Endothelial cell of umbilical vein (primary cell): ENCODE measurements at places on chromosomes 3 and 15. TPM values are rescaled to one million over a fixed set of nuclear protein-coding genes. Genes with fewer than 3 reads are reported as not detected.

Gene SLC12A8
- 0.86 and 0.97 TPM in 2 replicates for total RNA-seq

Gene ATP13A5
- total RNA-seq = not detected in 2 replicates

Gene PXYLP1
- total RNA-seq = 0.88 and 1.7 TPM in 2 replicates

Gene GOLGA6L6
- total RNA-seq = not detected in 2 replicates

Gene GOLGA6L7
- not detected in 2 replicates for total RNA-seq

Gene STRIT1
- not detected in 2 replicates for total RNA-seq

Gene PTH1R
- total RNA-seq = 0.46 and 0.65 TPM in 2 replicates

DNA sequence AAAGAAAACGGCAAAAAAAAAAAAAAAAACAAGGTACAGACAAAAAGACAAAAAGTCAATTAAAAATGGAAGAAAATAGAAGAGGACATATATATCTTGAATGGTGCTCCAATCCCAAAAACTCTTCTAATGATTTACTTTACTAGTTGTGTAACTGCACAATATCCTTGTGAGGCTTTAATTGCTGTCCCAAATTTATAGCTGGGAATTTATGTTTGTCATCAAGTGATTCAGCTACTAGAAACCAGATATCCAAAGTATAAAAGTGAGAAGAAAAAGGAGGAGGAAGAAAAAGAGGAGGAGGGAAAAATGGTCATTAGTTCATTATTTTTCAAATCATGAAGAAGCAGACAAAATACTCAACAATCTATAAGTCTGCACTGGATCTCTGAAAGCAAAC, 150.8 kb upstream of the ARPP21 start:
- H3K4me1 ChIP-seq = no peaks in the 10 kb centered on the region
- no peak overlapping the region for H3K27ac ChIP-seq
- no peak for DNase-seq
- no peak overlapping the region for H3K4me3 ChIP-seq

DNA sequence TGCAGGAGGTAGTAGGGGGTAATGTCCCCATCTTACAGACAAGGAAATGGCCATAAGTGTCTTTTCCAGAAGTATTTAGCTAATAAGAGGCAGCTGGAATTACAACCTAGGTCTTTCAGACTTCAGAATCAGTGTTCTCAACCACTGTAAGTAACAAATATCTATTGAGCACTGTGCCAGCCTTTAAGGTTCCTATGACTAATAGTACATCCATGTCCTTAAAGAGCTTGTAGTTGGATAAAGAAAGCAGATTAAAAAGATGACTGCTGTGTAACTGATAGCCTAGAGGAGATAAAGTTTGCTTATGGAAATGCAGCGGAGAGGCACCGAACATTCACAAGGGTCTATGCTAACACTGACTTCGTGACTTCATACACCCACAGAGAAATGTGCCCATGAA, 136.0 kb downstream of the KCNMB2 start:
- no peak overlapping the region for H3K27ac ChIP-seq
- no peaks in the 10 kb centered on the region for H3K36me3 ChIP-seq
- H3K4me1 ChIP-seq = no peaks in the 10 kb centered on the region
- no peaks in the 10 kb centered on the region for H3K27me3 ChIP-seq

DNA sequence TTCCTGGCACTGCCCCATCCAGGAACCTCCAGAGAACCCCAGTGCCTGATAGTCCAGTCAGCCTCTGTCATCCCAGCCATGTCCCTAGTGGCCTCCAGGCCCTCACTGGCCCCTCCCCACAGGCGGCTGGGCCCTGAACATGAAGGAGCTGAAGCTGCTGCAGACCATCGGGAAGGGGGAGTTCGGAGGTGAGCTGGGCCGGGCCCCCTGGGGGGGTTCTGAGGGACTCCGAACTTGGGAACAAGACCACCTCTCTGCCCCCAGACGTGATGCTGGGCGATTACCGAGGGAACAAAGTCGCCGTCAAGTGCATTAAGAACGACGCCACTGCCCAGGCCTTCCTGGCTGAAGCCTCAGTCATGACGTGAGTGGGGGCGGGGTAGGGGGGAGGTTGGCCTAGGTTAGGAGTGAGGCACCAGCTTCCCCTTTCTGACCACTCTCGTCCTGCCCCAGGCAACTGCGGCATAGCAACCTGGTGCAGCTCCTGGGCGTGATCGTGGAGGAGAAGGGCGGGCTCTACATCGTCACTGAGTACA, 12.0 kb upstream of the LMAN1L start:
- H3K4me1 ChIP-seq = no peaks in the 10 kb centered on the region
- no peak overlapping the region for H3K4me3 ChIP-seq
- no peaks in the 10 kb centered on the region for H3K27me3 ChIP-seq

GRCh38 chr3:2850701-2851100, 259.5 kb downstream of the IL5RA start:
- no peak overlapping the region for H3K4me3 ChIP-seq
- DNase-seq = no peak
- no peak overlapping the region for H3K27ac ChIP-seq
- H3K27me3 ChIP-seq = no peaks in the 10 kb centered on the region

- no peak overlapping the region for H3K4me3 ChIP-seq
- H3K36me3 ChIP-seq = no peaks in the 10 kb centered on the region
- DNase-seq = no peak
- H3K27me3 ChIP-seq = no peaks in the 10 kb centered on the region
- peaks cover 5% of the 10 kb centered on the region for H3K4me1 ChIP-seq
- no peak overlapping the region for H3K27ac ChIP-seq
Measured at GRCh38 chr3:190070622-190071347, 49.9 kb downstream of the P3H2 start.

DNA sequence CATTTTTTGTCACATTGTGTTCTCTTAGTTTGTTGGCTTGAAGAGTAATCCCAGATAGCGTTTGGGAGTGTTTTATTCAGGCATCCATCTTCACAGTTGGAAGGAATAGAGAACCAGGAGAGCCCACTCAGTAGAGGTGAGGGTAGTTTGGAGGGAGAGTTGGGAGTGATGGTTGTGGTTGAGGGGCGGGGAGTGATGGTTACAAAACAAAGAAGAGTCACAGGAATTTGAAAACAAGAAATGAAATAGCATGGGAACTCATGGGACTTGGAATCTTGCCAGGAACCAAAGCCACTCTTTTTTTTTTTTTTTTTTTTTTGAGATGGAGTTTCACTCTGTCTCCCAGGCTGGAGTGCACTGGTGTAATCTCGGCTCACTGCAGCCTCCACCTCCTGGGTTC, 36.3 kb downstream of the DUT start:
- no peak for DNase-seq
- no peak overlapping the region for H3K27ac ChIP-seq
- H3K27me3 ChIP-seq = no peaks in the 10 kb centered on the region
- no peaks in the 10 kb centered on the region for H3K36me3 ChIP-seq
- no peaks in the 10 kb centered on the region for H3K4me1 ChIP-seq
- H3K4me3 ChIP-seq = no peak overlapping the region

DNA sequence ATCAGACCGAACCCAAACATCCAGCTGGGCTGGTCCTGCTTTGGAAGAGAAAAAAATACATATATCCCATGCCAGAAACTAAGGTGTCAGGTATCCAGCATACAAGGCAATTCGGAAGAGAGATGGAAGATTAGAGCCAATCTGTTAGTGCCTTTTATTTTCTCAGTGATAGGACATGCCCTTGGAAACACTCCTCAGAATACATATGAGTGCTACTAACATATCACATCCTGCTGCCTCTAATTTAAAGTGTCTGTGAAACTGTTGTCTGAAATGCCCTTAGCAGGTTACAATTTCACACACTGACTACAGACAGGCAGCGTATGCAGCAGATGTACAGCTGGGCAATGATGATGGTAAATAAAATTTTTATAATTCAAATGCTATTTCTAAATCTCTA, 78.9 kb downstream of the RBPMS2 start:
- H3K27ac ChIP-seq = no peak overlapping the region
- no peak for DNase-seq
- no peaks in the 10 kb centered on the region for H3K36me3 ChIP-seq

- H3K27me3 ChIP-seq = no peaks in the 10 kb centered on the region
- no peak overlapping the region for H3K27ac ChIP-seq
- no peaks in the 10 kb centered on the region for H3K36me3 ChIP-seq
- no peak for DNase-seq
Measured at GRCh38 chr3:52845157-52845556, 10.3 kb upstream of the MUSTN1 start.

DNA sequence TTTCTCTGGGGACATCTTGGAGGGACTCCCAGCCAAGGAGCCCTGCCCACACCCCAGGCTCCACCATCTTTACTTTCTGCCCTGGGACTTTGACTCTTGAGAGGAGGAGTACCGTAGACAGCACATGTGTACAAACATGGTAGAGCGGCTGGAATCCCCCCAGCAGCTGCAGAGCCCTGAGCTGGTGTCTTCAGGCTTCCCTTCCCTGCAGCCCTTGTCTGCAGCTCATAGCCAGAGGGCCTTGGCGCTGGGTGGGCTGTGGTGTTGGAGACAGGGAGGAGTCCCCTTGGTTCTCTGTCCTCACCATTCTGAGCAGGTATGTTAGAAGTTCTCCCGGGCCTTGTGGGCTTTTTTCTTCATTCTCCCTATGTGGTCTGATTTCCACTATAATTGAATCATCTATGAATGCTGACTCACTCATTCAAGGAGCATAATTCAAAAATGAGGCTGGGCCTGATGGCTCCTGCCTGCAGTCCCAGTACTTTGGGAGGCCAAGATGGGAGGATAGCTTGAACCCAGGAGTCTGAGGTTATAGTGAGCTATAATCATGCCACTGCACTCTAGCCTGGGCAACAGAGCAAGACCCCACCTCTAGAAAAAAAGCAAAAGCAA, 97.8 kb upstream of the MEF2A start:
- no peaks in the 10 kb centered on the region for H3K4me1 ChIP-seq
- DNase-seq = no peak
- no peaks in the 10 kb centered on the region for H3K27me3 ChIP-seq
- H3K4me3 ChIP-seq = no peak overlapping the region
- no peaks in the 10 kb centered on the region for H3K36me3 ChIP-seq
- H3K27ac ChIP-seq = no peak overlapping the region

GRCh38 chr3:11371747-11372146, 99.5 kb downstream of the ATG7 start:
- no peak overlapping the region for H3K27ac ChIP-seq
- DNase-seq = no peak
- H3K36me3 ChIP-seq = no peaks in the 10 kb centered on the region

GRCh38 chr15:29612096-29612495, 210.2 kb downstream of the TJP1 start:
- H3K36me3 ChIP-seq = no peaks in the 10 kb centered on the region
- no peak overlapping the region for H3K4me3 ChIP-seq
- peak; percentile 9 for DNase-seq
- H3K27ac ChIP-seq = no peak overlapping the region
- no peaks in the 10 kb centered on the region for H3K27me3 ChIP-seq

DNA sequence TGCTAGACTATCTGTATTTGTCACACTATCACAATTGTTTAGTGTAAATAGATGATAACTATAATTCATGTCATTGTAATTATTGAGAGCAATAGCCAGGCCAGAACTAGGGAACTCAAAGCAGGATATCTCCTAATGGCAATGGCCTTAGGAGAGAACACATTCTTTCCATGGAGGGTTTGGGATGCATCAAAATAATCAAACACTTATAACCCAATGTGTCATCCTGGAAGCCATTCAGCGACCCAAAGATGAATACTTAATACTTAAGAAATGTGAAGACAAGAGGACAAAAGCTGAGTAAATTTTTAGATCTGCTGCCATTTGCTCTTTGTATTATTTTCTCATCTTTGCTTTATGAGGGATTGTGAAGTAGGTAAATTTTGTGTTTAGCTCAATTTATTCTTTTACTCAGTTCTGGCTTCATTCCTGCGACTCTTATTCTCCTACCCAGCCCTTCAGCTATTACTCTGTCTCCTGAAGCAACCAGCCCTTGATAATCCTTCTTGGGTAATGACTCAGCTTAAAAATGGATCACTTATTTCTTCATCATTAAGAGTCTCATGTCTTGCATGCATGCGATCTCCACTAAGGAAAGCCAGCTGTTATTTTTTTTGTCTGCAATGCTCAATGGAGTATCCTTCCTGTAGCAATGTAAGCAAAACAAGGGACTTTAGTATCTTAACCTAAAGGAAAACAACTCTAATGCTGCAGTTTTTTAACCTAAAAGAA, 2.0 kb downstream of the OR4F15 start:
- no peaks in the 10 kb centered on the region for H3K27me3 ChIP-seq
- no peak overlapping the region for H3K27ac ChIP-seq
- no peaks in the 10 kb centered on the region for H3K36me3 ChIP-seq
- no peak overlapping the region for H3K4me3 ChIP-seq
- DNase-seq = no peak

GRCh38 chr15:68411343-68411675, 20.7 kb downstream of the ITGA11 start:
- H3K27me3 ChIP-seq = no peaks in the 10 kb centered on the region
- no peak for DNase-seq
- no peak overlapping the region for H3K4me3 ChIP-seq
- no peaks in the 10 kb centered on the region for H3K36me3 ChIP-seq
- no peaks in the 10 kb centered on the region for H3K4me1 ChIP-seq

- H3K4me1 ChIP-seq = no peaks in the 10 kb centered on the region
- H3K27ac ChIP-seq = no peak overlapping the region
- no peaks in the 10 kb centered on the region for H3K27me3 ChIP-seq
- H3K36me3 ChIP-seq = no peaks in the 10 kb centered on the region
- H3K4me3 ChIP-seq = no peak overlapping the region
- no peak for DNase-seq
Measured at GRCh38 chr3:14513566-14514322, 26.4 kb downstream of the GRIP2 start.

DNA sequence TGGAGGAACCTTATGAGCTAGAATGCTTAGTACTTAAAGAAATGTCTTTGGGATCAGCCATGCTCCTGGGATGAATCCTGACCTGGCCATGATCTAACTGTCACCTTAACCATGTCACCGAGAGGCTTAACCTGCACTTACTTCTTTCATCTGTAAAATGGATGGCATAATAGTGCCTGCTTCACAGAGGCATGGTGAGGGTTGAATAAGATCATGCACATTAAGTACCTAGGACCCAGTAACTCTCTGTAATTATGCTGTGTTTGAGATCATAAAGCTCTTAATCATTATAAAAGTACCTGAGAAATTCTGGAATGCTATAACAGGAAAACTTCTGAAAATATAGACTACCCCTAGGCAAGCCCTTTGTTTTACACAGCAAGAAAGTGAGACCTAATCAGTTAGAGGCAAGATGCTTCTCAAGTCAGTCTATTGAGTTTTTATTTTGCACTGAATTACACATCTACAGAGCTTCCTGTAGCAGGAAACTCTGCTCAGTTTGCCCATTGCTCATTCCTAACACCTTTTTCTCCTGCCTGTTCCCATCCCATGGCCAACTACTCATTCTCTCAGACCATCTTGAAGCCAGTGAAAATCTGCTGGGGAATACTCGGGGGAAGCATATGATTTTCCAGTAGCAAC, 1015.5 kb upstream of the CFAP20DC start:
- no peaks in the 10 kb centered on the region for H3K36me3 ChIP-seq
- no peak overlapping the region for H3K4me3 ChIP-seq
- H3K27me3 ChIP-seq = no peaks in the 10 kb centered on the region
- H3K27ac ChIP-seq = no peak overlapping the region
- H3K4me1 ChIP-seq = no peaks in the 10 kb centered on the region
- DNase-seq = no peak

DNA sequence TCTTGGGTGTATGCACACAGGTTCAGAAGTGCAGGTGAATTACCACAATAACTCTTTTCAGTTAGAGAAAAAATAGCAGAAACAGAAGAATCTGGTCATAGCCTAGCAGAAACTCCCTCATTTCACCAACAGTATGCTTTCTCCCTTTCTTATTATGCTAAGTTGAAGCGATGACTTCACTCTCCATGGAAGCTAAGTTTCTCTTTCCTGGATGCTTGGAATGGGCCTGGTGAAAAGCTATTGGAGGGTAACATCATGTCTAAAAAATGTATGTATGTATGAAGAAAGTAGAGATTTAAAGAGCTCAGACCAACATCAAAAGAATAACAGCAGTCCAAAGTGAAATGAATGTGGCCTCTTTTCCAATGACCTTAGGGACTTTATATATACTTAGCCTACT, 145.5 kb downstream of the TIGIT start:
- DNase-seq = no peak
- peaks cover 14% of the 10 kb centered on the region for H3K4me1 ChIP-seq
- no peak overlapping the region for H3K27ac ChIP-seq
- no peak overlapping the region for H3K4me3 ChIP-seq
- H3K36me3 ChIP-seq = no peaks in the 10 kb centered on the region
- no peaks in the 10 kb centered on the region for H3K27me3 ChIP-seq
